ENCODE measurements at places on chromosomes 4 and X.
A peak's percentile ranks its signal among the peaks of the same experiment; 100 is the strongest.

- DNase-seq, result no peak
Observed at GRCh38 chr4:16195209-16195608, 31.1 kb downstream of the TAPT1 start.

DNA sequence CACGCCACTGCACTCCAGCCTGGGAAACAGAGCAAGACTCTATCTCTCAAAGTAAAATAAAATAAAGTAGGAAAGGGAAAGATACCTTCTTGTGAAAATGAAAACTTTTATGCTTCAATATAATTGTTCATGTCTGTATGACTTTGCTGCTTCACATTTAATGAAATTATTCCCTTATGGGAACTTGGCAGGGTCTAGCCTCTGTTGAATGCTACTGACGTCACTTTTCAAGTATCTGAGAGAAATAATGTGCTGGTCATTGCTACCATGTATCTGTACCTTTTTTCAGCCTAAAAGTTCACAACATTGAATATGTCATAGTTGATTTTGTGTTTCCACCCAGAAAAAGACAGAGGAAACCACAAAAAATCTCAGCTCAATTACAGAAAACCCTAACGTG, 65.2 kb downstream of the PRDM5 start:
- no peak for DNase-seq

GRCh38 chrX:115968436-115969252, 201.9 kb upstream of the AGTR2 start:
- DNase-seq, result peak; percentile 96

GRCh38 chr4:107299646-107300045, 263.5 kb upstream of the DKK2 start:
- DNase-seq, result no peak

DNA sequence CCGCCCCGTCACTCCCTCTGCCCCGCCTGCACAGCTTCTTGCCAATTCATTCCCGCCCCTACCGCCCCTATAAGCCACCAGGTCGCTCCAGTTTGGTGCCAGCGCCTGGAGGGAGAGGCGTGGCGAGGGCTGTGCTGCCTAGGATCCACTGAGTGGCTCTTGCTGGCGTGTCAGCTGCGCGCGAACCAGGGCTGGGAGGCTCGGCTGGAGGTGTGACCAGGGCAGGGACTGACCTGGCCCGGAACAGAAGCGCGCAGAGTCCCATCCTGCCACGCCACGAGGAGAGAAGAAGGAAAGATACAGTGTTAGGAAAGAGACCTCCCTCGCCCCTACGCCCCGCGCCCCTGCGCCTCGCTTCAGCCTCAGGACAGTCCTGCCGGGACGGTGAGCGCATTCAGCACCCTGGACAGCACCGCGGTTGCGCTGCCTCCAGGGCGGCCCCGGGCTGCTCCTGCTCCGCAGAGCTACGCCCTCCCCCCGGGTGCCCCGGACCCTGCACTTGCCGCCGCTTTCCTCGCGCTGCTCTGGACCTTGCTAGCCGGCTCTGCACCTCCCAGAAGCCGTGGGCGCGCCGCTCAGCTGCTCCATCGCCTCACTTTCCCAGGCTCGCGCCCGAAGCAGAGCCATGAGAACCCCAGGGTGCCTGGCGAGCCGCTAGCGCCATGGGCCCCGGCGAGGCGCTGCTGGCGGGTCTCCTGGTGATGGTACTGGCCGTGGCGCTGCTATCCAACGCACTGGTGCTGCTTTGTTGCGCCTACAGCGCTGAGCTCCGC, at the start of gene GPR78:
GPR78 (plus strand) TSS at position 72 of the 773 bp plus-strand sequence; CDS start at position 663, 591 bp downstream.
- peak; percentile 54 for DNase-seq

DNA sequence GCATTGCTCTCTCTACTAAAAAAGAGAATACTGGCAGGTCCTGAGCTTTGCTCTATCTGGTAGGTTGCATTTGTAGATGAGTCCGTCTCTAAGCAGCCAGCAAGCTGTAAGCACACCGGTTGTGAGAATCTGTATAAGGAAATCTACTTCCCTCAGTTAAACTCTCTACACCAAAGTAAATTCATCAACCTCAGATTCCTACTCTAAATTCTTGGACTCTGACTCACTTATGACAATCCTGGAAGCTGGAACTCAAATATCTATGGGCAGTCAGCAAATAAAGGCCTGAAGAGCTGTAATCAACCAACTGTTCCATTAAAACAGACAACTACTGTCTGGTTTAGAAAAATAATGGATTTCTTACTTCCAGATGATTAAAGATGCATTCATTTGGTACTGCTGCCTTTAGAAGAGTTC, 37.9 kb downstream of the FAT1 start:
- DNase-seq, result no peak

GRCh38 chr4:118046323-118046722, 12.0 kb downstream of the NDST3 start:
- no peak for DNase-seq

DNA sequence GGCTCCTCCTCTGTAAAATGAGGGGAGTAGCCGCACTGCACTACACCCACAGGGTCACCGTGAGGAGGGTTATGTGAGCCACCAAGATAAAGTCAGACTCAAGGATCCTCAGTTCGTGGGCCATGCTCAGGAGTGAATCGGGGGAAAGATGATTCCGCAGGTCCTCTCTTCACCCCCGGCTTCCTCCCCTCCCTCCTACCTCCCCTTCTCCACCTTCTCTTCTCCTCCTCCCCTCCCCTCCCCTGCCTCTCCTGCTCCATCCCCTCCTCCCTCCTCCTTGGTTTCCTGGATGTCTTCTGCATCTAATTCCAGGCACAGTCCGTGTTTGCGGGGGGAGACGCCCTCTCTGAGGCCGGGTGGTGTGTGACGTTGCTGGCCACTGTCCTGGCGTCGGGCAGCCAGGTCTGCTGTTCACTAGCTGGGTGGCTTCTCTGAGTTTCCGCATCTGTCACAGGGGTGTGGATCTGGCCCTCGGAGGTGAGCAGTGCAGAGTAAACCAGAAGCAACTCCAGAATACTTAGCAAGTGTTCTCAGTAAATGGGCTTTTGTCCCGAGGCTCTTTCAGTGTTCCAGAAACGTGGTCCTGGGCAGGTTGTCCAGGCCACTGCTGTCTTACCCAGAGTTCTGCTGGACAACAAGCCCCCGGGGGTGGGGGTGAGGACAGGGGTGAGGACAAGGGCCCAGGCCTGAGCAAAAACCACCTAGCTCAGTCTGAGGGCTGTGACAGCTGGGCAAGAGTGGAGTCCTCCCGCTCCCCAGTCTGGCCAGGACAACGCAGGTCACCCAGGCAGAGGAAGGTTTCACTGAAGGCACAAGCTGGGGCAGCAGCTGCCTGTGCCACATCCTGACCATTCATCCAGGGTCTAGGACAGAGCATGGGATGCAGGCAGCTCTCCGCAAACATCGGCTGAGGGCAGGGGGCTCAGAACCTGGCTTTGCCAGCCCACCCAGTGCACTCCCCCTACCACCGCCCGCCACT, 92.4 kb downstream of the PPP2R2C start:
- DNase-seq, result no peak

- no peak for DNase-seq
Observed at GRCh38 chr4:41199788-41200187, 14.6 kb downstream of the APBB2 start.

GRCh38 chr4:106753426-106753825, 282.7 kb downstream of the DKK2 start:
- no peak for DNase-seq

DNA sequence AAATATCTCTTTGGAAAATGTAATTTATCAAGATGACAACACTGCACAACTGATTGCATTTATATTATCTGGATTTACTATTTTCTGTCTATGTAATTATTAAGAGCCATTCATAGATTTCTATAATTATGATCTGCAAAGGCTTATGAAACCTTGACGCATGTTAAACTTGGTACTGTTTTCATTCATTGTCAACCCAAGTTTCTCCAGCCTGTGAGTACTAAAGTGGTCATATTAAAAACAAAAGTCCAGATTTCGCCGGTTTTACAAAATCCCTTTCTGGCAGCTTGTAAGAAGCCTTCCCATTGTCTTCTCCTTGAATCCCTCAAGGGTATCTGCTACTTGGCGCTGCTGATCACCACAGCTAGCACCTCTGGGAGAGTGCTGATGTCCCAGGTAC, 19.7 kb upstream of the GRPR start:
- no peak for DNase-seq

Data from NCI-H524 (cell line).